ENCODE measurements at places on chromosomes 11 and 22.

DNA sequence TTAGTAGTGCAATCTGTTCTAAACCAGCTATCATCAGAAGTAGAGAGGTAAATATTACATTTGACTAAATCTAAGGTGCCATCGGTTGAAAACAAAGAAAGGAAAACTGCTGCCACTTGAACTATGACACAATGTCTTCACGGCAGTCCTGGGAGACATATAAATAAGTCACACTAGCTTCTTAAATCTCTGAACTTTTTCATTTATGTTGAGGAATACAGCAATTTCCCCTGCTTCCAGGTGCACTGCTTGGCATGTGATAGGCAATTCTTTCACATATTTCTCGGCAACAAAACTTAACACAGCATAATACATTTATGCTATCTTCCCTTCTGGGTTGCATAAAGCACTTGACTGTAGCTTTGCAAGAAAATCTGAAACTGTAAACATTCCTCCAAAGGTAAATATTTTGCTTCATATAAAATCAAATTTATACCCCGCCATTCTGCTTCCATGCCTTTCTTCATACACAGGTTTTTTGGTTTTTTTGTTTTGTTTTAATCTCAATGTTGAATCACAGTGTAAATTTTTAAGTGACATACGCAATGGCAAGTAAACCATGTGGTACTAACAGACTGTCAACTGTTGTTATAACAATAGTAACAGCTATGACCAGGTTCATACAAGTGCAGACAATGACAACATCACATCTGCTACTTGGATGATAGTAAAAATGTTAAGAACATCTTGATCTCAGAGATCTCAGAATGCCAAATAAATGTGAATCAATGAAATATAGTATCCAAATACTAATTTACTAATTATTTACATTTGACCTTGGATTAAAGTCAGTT, 18.2 kb downstream of the USP28 start:
- DNase-seq: no peak

DNA sequence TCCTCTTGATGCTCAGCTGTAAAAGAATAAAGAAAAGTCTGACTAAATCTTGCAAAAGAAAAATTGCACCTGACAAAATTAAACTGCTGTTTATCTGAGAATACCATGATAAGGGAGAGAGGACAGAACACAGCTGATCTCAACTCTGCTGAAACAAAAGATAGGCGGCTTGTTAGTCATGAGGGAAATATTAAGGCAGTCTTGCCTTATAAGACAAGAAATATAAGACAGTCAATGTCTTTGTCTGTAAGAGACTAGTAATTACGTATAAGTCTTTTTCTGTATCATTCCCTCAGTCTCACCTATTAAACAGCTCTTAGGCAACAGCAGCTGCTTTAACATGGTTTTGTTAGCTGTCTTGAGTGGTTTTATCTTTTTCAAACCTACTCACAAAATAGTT, 296.6 kb downstream of the LUZP2 start:
- no peak for DNase-seq

DNA sequence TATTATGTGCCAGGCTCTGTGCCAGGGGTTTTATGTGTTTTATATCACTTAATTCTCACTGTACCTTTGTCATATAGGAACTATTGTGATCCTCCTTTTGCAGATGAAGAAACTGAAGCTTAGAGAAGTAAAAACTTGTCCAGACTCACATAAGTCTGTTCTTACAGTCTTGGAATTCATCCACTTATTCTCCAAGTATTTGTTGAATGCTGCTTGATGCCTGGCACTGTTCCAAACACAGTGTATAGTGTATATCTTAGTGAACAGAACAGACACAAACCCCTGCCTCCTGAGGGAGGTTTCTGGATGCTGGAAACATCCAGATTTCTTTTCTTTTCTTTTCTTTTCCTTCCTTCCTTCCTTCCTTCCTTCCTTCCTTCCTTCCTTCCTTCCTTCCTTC, 29.0 kb upstream of the FGF3 start:
- no peak for DNase-seq

- peak; percentile 83 for DNase-seq
Observed at GRCh38 chr22:39117585-39118191, 20.6 kb downstream of the APOBEC3H start.

DNA sequence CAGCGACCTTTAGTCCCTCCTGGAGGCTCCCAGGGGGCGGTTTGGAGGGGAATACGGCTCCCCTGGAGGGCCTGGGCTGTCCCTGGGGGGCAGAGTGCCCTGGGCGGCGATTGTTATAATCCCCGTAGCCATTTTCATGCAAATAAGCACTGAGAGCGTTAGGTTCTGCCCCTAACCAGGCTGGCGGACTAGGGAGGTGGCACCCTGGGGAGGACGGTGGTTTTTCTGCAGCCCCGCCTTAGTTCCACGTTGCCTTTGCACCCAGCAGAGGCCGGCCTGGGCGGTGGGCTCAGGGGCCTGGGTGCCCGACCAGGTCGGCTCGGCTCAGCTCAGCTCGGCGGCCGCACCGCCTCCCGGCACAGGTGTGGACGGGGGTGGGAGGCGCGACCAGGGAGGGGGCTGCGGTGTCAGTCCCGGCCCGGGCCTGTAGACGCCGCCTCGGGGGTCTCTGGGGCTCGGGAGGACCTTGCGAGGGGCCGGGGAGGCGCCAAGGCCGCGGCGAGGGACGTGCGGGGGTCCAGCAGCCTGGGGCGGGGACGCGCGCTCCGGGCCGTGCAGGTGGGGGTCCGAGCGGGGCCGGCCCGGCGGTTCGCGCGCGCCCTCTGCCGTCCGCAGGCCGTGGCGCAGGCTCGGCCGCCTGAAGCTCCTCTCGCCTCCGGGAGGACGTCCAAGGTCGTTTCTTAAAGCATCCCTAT, 2.3 kb upstream of the DUSP8 start:
- peak; percentile 89 for DNase-seq

DNA sequence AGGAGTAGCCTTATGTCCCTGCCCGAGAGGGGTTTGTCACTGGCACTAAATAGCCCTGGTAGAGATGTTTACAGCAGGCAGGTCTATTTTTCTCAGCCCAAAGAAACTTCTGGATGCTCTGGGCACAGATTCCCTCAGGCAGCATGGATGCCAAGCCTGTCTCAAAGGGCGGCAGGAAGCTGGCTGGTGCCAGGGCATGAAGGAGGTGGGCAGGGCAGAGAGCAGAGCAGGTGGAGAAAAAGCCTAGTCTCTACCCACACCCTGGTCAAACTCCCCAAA, 4.1 kb upstream of the GAS2L1 start:
- DNase-seq: no peak

DNA sequence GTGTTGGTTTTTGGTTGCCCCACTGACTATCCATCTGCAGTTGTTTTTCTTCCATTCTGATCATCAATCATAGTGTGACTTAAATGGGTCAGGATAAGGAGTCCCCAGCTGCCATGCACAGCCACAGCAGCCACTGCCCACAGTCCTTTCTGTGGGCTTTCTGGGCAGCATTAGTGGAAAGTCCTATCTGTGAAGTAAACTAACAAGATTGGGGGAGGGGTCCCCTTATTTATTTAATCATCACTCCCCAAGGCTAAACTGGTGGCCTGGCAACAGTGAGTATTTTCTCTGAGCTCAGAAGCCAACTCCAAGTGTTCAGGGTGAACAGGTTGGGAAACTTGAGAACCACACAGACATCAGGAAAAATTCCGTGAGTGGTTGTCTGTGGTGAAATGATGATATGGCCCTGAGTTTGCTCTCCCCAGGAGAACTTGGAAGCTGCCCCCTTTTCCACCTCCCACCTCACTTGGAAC, 145.0 kb downstream of the CCDC34 start:
- DNase-seq: no peak

GRCh38 chr11:7484131-7484530, 1.2 kb upstream of the OLFML1 start:
- DNase-seq: no peak

- DNase-seq: no peak
Observed at GRCh38 chr22:46572911-46573780, 35.7 kb upstream of the CELSR1 start.

GRCh38 chr11:68127714-68128681, 6.8 kb upstream of the CHKA start:
- DNase-seq: peak; percentile 19

- DNase-seq: peak; percentile 86
Observed at GRCh38 chr11:102546427-102546826, 15.9 kb upstream of the MMP7 start.

DNA sequence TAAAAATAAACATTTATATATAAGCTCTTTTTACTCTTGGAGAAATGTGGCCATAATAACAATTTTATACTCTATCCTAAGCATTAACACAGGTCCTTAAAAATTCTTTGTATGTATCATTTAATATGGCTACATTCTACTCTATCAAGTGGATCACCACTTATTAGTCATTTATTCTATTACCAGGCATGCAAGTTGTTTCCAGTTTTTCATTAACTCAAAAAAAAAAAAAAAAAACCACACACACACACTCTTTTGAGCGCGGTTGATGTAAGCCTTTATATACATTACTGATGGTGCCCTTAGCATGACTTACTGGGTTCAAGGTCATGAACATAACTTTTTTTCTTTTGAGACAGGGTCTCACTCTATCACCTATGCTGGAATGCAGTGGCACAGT, 47.1 kb upstream of the MICAL2 start:
- DNase-seq: no peak

DNA sequence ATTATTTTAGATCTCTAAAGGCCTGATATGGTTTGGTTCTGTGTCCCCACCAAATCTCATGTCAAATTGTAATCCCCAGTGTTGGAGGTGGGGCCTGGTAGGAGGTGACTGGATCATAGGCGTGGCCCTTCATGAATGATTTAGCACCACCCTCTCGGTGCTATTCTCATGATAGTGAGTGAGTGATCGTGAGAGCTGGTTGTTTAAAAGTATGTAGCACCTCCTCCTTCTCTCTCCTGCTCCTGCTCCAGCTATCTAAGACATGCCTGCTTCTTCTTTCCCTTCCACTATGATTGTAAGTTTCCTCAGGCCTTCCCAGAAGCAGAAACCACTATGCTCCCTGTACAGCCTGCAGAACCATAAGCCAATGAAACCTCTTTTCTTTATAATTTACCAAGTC, 114.1 kb downstream of the SERGEF start:
- no peak for DNase-seq

DNA sequence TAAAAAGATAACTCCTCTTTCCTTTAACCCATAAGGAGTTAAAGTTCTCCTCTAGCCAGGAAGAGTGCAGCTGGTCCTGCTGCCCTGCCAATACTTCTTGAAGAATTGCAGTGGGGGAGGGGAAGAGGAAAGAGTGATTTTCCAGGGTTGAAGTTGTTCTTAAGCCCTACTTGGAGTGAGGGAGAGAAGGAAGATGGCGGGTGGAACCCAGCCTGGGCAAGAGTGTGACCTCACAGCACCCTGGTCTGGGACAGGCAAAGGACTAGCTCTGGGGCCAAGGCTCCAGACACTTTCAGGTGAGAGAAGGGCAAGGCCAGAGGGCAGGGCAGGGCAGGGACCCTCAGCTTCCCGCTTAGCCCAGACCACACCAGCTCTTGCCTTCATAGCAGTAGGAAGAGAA, 6.6 kb downstream of the TNKS1BP1 start:
- DNase-seq: no peak

- DNase-seq: no peak
Observed at GRCh38 chr11:886568-886967, 24.0 kb downstream of the CHID1 start.

GRCh38 chr22:42630901-42631602, 9.3 kb downstream of the ATP5MGL start:
- DNase-seq: no peak

DNA sequence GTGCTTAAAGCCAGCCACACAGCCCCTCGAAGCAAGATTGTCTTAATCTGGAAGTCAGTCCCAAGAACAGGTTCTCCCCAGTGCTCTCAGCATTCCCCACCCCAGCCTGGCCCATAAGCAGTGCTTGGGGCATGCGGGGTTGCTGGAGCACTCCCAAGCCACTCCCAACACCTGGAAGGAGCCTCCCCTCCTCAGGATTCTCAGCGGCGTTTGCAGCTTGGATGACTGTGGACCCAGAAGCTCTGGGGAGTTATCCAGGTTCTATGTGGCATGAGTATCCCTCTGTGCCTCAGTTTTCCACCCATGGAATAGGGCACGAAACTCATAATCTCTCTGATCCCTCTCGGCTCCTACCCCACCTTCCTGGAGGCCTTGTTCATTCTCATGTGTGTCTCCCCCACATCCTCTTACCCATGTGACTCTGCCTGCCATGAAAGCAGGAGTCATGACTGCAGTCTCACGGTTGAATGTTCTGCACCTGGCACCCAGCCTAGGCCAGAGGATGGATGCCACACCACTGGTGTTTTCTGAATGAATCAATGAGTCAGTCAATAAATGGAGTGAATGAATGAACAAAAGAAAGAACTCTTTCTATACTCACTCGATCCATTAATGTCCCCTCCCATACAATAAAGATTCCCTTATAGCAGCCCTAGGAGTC, 33.4 kb upstream of the WNT7B start:
- DNase-seq: no peak

DNA sequence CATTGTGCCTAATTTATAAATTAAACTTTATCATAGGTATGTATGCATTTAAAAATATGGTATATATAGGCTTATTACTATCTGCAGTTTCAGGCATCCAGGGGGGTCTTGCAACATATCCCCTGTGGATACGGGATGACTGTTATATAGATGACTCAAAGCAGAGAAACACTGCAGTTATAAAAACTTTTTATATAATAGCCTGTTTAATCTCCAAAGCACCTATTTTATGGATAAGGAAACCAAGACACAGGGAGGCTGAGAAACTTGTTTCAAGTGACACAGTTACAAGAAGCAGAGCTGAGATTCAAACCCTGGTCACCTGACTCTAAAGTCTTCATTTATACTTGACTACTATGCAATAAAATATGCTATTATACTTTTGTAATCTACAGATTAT, 897.7 kb downstream of the KCNA4 start:
- no peak for DNase-seq

DNA sequence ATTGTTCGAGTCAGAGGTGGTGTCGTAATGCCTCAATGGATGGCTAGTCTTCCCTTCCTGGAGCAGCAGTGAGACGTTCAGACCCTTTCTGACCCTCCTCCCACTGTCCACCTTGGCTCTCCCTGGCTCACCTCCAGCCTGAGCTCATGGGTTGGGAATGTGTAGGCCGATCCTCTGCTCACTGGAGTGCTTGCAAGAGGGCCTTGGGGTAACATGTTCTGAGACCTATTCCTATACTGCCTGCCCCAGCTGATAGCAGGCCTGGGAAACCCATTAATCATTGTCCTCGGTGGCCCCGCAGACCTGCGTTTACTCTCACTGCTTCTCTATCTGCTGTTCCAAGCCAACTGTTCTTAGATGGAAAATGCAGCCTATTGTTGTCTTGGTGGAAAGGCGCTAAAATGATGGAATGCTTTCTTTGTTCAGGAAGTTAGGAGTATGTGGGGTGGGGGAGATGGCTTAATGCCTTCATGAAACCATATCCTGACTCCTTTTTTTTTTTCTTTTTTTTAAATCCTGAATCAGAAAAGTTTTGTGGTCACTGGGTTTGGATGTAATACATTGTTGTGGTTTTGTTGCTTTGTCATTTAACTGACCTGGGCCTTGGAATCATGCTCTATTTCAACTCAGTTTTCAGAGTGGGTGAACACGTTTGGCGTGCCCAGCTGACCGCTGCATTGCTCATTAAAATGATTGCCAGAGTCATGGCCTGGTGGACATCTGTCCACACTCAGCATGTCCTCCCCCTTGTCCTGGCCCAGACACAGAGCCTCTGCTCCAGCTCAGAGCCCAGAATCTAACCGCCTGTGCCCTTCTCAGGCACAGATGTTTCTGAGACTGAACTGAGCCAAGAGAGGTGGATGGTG, 72.5 kb downstream of the MICAL2 start:
- no peak for DNase-seq

Data from B cell (primary cell).